ENCODE measurements at places on chromosomes 7 and 10.

DNA sequence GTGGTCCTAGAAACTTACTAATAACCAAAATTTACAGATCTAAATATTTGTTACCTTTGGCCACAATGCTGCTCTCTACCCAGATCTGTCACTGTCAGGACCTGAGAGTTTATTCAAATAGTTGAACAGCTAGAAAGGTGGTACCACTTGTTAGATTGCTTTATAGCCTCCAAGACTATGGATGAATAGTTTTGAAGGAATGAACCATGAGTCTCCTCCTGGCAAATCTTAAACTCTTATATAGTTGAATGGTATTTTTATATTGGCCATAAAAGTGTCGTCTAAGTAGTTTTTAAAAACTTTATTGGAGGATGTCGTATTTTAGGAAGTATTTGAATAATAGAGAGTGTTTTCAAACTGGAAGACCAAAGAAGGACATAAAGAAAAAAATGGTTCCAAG is 178.7 kb downstream of the AHR start:
- DNase-seq = peak; percentile 7

DNA sequence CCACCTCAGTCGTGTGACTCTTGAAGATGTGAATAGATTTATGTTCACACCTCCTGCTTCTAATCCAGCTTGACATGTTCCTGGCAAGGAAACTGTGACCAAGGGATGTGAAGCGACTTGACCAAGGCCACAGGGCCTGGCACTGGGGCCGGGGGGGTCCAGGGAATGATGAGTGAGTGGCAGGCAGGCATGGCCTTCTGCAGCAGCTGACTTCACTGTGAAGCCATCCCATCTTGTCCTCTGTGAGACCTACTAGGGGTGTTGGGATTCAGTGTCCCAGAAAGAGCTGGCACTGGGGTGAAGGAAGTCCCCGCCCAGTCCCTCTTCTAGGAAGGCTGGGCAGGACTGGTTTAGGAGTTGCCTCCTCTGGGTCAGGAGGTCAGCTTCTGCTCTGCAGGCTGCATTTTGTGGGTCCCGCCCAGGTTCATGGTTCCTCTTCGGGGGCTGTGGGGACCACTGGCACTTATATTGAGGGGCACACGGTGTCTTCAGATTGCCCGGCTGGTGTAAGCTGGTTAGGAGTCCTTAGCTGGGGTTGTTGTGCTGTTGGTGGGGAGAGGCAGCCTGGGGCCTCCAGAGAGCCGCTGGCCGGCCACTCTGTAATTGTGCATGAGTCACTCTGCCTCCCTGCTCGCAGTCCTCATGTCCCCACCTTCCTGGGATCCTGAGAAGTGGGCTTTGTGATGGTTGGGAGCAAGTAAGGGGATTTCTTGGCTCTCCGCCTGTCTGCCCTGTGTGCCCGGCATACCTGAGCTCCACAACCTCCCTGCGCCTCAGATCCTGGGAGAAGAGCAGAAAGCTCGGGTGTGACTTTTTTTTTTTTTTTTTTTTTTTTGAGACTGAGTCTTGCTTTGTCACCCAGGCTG is 11.0 kb downstream of the ZMIZ1 start:
- no peak for DNase-seq

DNA sequence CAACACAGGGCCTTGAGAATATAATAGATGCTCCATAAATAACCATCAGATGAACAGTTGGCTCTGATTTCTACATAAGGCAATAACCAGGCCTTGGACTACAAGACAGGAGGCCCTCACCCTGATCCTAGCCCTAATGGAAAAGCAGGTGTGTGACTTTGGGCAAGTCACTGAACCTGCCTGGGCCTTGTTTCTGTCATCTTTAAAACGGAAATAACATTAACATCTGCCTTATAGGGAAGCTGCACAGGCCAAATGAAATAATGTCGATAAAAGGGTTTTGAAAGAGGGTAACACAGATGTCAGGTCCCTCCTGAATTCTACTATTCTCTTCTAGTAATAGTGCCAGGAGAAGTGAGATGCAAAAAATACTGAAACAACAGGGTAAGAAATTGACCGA is 20.7 kb downstream of the PIK3AP1 start:
- no peak for DNase-seq

- no peak for DNase-seq
Observed at GRCh38 chr10:132912713-132913558, 29.4 kb downstream of the CFAP46 start.

- no peak for DNase-seq
Observed at GRCh38 chr7:148625342-148625741, 34.8 kb downstream of the C7orf33 start.

DNA sequence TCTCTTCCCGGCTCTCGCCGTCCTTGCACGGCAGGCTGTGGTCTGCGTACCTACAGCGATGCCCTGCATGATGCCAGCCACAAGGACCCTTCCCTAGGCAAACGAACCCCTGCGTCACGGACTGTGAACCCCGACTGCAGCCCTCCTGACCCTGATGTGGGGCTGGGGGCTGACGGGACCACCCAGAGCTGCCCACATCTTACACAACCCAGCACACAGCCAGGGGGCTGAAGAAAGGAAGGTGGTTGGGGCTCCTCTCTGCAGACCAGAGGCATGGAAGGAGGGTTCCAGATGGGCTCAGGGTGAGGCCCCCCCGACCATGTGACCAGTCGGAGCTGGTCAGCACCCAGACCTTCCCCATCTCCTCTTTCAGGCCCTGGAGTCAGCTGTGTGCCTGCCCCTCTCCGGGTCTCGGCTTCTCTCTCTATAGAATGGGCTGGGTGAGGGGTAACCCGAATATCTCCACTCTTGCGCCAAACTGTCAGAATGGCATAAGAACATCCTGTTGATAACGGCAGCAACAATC is 41.4 kb downstream of the EBF3 start:
- no peak for DNase-seq

- DNase-seq = peak; percentile 25
Observed at GRCh38 chr7:43385856-43386255, 197.1 kb upstream of the STK17A start.

- no peak for DNase-seq
Observed at GRCh38 chr10:17236468-17237148, 8.6 kb downstream of the VIM start.

- no peak for DNase-seq
Observed at GRCh38 chr10:28687683-28688001, 10.3 kb downstream of the BAMBI start.

DNA sequence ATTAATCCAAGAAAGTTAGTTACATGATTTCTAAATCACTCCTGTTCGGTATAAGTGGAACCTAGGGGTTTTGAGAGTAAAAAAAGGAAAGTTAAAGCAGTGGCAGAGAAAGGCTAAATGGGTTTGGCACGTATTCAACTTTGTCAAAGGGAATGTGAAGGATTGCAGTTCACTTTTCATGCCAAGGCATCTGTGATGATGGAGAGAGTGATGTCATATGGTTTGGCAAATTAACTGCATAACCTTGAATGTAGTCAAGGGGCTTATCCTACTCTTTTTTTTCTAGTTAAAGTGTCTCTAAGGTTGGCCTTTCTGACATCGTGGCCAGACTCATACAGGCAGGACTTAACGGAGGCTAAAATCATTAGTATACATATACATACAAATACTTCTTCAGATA is 277.8 kb downstream of the EXOC4 start:
- DNase-seq = no peak

- DNase-seq = no peak
Observed at GRCh38 chr7:15647309-15647708, 39.2 kb downstream of the MEOX2 start.

DNA sequence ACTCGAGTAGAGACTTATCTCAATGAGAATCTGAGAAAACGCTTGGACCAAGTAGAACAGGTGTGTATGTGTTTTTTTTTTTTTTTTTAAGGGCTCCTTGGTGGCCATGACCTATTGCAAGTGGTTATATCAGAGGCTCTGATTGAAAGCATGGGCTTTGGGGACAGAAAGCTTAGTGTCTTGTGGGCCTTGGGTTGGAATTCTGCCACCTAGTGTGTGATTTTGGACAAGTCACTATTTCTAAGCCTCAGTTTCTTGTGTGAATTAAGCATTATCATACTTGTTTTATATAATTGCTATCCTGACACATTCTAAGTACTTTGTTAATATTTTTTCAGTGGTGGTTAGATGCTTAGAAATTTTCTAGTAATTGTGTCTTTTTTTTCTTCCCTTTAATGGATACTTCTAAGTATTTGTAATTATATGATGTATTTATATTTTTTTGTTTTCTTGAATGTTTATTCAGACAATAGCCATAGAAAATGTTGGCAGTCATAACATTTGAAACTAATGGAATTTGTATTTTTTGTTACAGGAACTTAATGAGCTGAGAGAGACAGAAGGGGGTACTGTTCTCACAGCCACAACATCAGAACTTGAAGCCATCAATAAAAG is 33.1 kb downstream of the SMC3 start:
- peak; percentile 69 for DNase-seq

DNA sequence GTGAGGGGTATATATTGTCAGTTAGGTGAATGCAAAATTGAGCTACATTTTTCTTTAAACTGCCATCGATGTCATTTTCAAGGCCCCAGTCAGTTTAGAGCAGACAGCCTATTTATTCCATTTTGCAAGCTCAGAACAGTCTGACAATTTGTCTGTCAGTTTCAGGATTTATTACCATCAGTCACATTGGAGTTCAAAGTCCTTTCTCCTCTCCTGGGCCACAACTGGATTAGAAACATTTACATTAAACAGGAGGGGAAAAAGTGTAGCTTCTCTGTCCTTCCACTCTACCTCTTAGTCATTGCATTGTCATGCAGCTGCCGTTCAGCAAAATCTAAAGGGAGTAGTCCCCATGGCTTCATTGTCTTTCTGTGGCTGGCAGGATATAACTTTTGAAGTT is 3.5 kb upstream of the GHITM start:
- peak; percentile 58 for DNase-seq

GRCh38 chr10:71998119-71998839 is 34.1 kb downstream of the CHST3 start:
- no peak for DNase-seq

DNA sequence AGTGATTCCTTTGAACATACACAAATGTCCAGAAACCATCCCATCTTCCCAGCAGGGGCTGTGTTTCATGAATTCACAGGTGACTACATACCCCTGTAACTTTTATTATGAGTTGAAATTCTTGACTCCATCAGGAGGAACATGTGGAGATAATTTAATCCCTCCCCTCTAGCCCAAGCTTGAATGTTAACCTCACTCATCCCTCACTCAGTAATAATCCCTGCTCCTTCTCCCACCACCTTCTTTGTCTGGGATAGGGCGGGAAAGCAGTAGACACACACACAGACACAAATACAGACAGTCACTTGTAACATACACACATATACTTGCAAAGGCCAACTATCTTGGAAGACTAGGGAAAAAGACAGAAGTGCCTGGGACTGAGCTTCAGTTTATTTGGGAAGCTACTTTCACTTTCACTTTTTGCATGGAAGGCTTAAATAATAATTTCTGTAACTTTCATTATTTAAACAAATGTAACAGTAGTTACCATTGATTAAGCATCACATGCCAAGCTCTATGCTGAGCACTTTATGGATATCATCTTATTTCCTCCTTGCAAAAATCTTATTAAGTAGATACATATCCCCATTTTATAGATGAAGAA is 7.3 kb downstream of the AASS start:
- DNase-seq = peak; percentile 24

DNA sequence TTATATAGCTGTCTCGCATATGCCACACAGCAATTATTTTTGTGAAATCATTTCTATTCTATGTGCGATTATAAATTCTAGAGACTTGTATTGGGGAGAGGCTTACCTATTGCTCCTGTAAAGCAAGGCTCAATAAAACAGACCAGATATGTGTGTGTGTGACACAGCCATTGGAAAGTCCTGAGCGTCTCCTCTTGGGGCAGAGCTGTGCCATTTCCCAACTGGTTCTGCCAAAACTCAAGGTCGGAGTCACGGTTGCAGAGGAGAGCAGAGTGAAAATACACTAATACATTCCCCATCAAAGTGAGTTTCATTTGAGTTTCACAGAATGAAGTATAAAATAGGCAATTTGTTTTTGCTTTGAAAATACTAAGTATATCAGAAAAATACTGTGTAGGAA is 567.4 kb upstream of the FZD8 start:
- no peak for DNase-seq

DNA sequence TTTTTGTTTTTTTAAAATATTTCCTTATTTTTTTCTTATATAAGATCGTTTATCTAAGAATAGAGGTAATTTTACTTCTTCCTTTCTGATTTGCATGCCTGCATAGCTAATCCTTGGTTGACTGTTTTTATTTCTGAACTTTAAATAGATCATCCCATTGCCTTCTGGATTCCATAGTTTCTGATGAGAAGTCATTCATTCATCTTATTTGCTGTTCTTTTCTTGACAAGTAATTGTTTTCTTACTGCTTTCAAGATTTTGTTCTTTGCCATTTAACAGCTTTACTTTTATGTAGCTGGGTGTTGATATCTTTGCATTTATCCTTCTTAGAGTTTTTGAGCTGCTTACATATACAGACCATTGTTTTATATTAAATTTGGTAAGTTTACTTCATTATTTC is 437.9 kb downstream of the SDK1 start:
- DNase-seq = no peak

GRCh38 chr7:20828947-20829346 is 42.3 kb upstream of the SP8 start:
- no peak for DNase-seq

- peak; percentile 42 for DNase-seq
Observed at GRCh38 chr10:78806681-78807221, 262.0 kb upstream of the ZMIZ1 start.

DNA sequence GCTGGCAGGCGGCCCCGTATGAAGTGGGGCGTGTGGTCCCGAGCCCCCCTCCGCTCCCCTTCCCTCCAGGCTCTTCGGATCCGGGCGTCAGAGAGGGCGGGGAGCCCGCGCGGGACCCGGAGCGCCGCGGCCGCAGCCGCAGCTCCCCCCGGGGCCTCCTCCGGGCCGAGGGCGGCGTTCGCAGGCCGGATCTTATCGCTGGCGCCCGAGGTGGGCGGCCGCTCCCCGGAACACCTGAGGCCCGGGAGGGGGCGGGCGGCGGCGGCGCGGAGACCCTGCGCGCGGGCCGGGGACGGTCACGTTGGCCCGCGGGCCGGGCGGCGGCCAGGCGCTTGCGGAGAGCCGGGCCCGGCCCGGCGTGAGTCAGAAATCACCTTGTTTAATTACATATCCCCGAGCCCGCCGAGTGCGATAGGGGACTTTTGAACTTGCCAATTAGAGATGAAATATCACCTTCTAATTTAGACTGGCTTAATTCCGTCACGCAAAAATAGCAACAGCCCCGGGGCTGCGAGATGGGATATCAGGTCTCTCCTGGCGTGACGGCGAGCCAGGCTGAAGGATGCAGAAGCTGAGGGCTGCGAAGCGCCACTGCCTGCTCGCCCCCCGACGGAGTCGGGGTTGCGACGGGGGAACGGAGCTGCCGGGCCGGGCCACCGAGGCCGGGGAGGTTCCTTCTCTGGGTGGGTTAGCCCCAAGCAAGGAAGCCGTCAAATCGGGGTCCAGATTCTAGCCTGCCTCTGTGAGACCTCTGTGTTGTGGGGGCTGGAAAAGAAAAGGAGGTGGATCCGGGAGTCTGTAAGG is 43.4 kb downstream of the LDB3 start:
- DNase-seq = peak; percentile 35

GRCh38 chr7:117741962-117742361 is 131.3 kb downstream of the CTTNBP2 start:
- no peak for DNase-seq

Measured in LoVo (cell line).